ENCODE measurements at places on chromosomes 12 and 14. TPM values are rescaled to one million over a fixed set of nuclear protein-coding genes. Genes with fewer than 3 reads are reported as not detected.
A peak's percentile ranks its signal among the peaks of the same experiment; 100 is the strongest.

GRCh38 chr12:101653030-101653429, 44.4 kb upstream of the CHPT1 start:
- no peak for DNase-seq

- no peak for DNase-seq
Observed at GRCh38 chr14:72925815-72926291, 411 bp upstream of the DCAF4 start.

GRCh38 chr14:60092526-60092920, 800 bp downstream of the PCNX4 start:
- DNase-seq = peak; percentile 45

GRCh38 chr12:52004042-52004648, 2.6 kb upstream of the TAMALIN start:
- no peak for DNase-seq

DNA sequence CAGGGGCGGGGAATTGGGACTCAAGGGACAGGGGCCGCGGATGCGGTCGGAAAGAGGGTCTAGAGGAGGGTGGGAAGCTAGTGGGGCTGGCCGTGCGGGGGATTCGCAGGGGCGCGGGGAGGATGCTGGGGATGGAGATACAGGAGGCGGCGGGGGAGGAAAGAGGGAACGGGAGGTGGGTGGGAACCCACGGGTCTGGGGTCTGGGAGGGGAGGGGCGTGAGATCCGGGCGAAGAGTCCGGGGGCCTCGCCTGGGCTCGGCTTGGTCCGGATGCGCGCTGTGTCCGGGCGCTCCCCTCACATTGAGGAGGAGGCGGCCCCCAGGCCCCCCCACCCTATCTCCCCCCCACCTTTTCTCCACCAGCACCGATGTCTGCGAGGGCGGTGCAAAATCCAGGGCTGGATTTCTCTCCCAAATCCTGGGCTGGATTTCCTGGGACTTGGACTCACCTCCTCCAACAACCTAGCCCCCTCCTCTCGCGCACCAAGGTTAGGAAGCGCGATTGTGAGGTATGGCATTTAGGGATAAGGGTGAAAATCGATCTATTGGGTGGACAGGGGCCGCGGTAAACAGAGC, at the start of gene AGAP2:
Gene AGAP2 (minus strand): TSS at position 82 of the 577 bp plus-strand sequence. CDS start 496 bp downstream, outside the sequence.
- DNase-seq = no peak

The DIO2 gene
- total RNA-seq = not detected
